Astrocyte (in vitro differentiated cells and primary cell): ENCODE measurements at places on chromosomes 2 and 18. TPM values are rescaled to one million over a fixed set of nuclear protein-coding genes. Genes with fewer than 3 reads are reported as not detected.

DNA sequence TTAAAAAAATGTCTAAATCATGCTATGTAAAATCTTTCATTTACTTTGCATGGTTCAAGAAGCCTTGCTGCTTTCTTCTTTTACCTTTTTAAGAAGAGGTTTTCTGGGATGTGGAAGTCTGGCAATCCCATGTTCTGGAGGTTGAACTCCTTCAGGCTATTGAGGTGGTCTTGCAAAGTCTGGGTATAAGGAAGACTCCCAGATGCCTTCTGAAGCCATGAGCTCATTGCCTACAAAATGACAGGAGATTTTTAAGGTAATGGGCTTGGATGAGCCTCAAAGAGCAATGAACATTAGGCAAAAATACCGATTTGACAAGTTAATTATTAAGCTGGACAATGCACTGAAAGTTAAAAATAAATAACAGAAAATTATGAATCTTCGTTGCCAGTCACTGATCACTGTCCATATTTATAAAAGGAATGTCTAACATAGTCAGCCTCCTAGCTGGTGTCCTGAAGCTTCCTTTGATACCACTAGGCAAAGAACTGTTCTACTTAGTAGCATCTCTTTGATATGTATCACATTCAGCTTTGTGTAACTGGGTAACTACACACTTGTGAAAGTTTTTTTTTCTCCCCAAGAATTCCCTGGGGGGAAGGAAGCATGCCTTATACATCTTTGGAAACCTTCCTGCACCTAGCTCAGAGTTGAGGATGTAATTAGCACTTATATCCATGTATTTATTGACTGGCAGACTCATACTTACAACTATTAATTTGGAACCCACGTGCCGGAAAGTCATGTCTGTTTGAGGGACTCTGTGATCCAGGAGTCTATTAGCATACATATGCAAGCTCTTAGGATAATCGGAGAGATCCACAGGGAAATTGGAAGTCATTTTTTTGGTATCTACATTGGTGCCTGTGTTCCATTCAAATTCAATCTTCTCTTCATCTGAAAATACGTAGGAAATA is 29.3 kb downstream of the APOB start:
- H3K36me3 ChIP-seq = no peaks in the 10 kb centered on the region
- DNase-seq = no peak
- H3K4me1 ChIP-seq = no peaks in the 10 kb centered on the region
- H3K27me3 ChIP-seq = no peaks in the 10 kb centered on the region
- no peak overlapping the region for H3K4me3 ChIP-seq

- no peaks in the 10 kb centered on the region for H3K4me1 ChIP-seq
- H3K4me3 ChIP-seq = no peak overlapping the region
- no peak overlapping the region for H3K27ac ChIP-seq
- DNase-seq = no peak
These were observed 122.5 kb downstream of the ASXL3 start for GRCh38 chr18:33700513-33700976.

DNA sequence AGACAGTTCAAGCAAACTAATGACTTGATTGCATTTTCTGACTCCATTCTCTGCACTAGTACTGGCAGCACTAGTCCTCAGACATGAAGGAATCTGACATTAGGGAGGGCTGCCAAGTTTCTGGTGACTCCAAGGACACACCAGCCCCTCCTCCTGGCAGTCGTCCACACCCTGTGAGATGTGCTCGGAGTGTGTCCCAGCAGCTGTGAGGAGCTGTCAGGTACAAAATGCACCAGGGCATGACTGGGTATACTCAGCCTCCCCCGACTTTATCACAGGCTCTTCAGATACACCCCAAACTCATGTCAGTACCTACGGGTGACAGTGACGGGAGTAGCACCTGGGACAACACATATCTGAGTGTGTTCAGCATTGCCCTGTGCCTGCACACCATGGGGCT is 43.1 kb downstream of the EDAR start:
- no peak for DNase-seq
- no peaks in the 10 kb centered on the region for H3K36me3 ChIP-seq
- H3K27ac ChIP-seq = no peak overlapping the region
- no peaks in the 10 kb centered on the region for H3K4me1 ChIP-seq
- H3K4me3 ChIP-seq = no peak overlapping the region
- peaks cover 6% of the 10 kb centered on the region for H3K27me3 ChIP-seq

RESP18 gene
- total RNA-seq = not detected in 2 replicates

DNA sequence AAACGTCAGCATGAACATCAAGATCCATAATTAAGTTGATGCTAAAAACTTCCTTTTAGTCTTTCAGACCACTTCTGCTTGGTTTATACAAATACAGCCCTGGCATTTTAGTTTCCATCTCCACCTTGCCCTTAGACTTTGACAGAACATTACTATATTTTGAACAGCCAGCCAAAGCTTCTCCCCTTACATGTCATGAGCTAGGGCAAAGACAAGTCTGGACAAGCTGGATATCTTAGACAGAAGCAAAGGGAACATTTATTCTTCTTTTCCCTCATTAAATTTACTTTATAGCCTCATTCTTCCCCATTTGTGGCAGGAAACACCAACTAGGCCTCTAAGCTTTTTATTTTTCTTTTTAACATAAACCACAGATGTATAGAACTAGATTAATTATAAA is 403.3 kb downstream of the SUCLG1 start:
- no peaks in the 10 kb centered on the region for H3K4me1 ChIP-seq
- H3K27ac ChIP-seq = no peak overlapping the region
- no peak for DNase-seq
- no peaks in the 10 kb centered on the region for H3K36me3 ChIP-seq

- no peaks in the 10 kb centered on the region for H3K36me3 ChIP-seq
- H3K27me3 ChIP-seq = no peaks in the 10 kb centered on the region
- peaks cover 29% of the 10 kb centered on the region for H3K4me1 ChIP-seq
- no peak for DNase-seq
- no peak overlapping the region for H3K27ac ChIP-seq
These were observed 16.7 kb upstream of the GLS start for GRCh38 chr2:190863946-190864345.

FBXO48 gene
- total RNA-seq = 0.54 and 0.55 TPM in 2 replicates

IL37 gene
- not detected in 2 replicates for total RNA-seq

DNA sequence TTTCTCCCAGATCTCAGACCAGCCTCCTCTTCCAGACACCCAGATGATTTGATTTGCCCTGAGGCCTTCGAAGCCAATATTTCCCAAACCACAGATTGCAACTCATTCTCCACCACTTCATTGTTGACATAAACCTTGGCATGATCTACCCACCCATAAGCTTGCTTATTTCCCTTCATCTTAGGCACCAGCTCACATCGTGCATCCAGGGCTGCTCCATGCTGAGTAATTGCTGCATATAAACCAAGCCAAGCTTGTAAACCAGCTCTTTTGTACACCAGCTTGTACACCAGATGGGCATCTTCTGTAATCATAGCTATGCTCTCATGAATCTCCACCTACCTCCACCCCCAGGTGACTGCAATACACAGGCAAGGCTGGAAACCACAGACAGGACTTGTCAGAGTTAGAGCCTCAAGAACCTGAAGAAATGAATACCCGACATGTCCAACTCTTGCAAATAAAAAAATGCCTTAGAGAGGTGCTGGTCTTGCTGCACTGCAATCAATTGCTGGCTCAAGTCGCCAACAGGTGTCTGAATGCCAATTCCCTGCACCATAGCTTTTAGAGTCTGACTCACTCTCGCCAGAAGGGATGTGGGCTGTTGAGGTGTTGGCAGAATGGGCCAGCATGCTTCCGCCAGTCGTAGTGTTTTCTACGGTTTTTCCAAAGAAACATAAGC is 31.5 kb downstream of the TRABD2A start:
- H3K36me3 ChIP-seq = no peaks in the 10 kb centered on the region
- no peak overlapping the region for H3K27ac ChIP-seq
- H3K4me3 ChIP-seq = no peak overlapping the region

- no peak overlapping the region for H3K4me3 ChIP-seq
- no peaks in the 10 kb centered on the region for H3K27me3 ChIP-seq
- no peaks in the 10 kb centered on the region for H3K36me3 ChIP-seq
- H3K4me1 ChIP-seq = no peaks in the 10 kb centered on the region
These were observed 43.1 kb downstream of the INPP4A start for GRCh38 chr2:98487806-98488189.

- peaks cover 2% of the 10 kb centered on the region for H3K27me3 ChIP-seq
- no peaks in the 10 kb centered on the region for H3K36me3 ChIP-seq
- peaks cover 6% of the 10 kb centered on the region for H3K4me1 ChIP-seq
These were observed 31.6 kb upstream of the TWIST2 start for GRCh38 chr2:238816291-238816690.

GRCh38 chr2:85652056-85652455 is 15.9 kb downstream of the SFTPB start:
- H3K27ac ChIP-seq = no peak overlapping the region
- no peak for DNase-seq
- no peaks in the 10 kb centered on the region for H3K27me3 ChIP-seq
- peaks cover 29% of the 10 kb centered on the region for H3K36me3 ChIP-seq
- H3K4me3 ChIP-seq = no peak overlapping the region
- H3K4me1 ChIP-seq = peaks cover 37% of the 10 kb centered on the region

DNA sequence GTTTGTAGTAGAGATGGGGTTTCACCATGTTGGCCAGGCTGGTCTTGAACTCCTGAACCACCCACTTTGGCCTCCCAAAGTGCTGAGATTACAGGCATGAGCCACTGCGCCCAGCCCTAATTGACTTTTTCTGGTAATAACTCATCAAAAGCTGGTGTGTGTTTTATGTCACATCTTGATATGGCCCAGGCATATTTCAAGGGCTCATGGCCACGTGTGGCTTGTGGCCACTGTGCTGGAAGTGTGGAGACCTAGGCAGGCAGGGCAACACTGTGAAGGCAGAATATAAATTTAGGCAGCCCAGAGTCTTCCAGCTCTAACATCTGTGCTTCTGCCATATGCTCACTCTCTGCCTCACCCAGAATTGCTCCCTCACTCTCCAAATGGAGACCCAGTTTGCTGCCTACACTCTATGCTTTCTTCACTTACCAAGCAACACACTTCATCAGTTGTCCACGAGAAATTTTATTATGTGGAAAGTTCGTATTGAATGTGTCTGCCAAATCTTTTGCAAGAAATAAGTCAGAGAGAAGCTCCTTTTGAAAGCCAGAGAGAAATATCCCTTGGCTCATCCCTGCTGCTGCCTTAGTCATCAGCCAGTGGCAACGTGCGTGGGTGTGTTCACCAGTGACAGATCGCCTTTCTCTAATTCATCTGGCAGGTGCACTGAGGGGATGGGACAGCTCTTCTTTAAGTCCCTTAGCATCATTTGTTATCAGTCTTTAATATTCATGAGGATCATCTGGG is 129.4 kb upstream of the CXCR4 start:
- DNase-seq = peak; percentile 64
- H3K27ac ChIP-seq = no peak overlapping the region
- H3K36me3 ChIP-seq = no peaks in the 10 kb centered on the region
- no peak overlapping the region for H3K4me3 ChIP-seq
- no peaks in the 10 kb centered on the region for H3K27me3 ChIP-seq

CD226 gene
- total RNA-seq = 0.07 and 0.12 TPM in 2 replicates

- no peak overlapping the region for H3K27ac ChIP-seq
- H3K36me3 ChIP-seq = no peaks in the 10 kb centered on the region
- no peak overlapping the region for H3K4me3 ChIP-seq
- no peak for DNase-seq
- no peaks in the 10 kb centered on the region for H3K27me3 ChIP-seq
- peaks cover 28% of the 10 kb centered on the region for H3K4me1 ChIP-seq
These were observed 136.3 kb upstream of the CCDC68 start for GRCh38 chr18:55095584-55095983.

- H3K27me3 ChIP-seq = no peaks in the 10 kb centered on the region
- H3K36me3 ChIP-seq = no peaks in the 10 kb centered on the region
- DNase-seq = no peak
- peaks cover 14% of the 10 kb centered on the region for H3K4me1 ChIP-seq
These were observed 86.2 kb upstream of the COL5A2 start for GRCh38 chr2:189265696-189266320.

STK17B gene
- 42.6 and 51.7 TPM in 2 replicates for total RNA-seq

DNA sequence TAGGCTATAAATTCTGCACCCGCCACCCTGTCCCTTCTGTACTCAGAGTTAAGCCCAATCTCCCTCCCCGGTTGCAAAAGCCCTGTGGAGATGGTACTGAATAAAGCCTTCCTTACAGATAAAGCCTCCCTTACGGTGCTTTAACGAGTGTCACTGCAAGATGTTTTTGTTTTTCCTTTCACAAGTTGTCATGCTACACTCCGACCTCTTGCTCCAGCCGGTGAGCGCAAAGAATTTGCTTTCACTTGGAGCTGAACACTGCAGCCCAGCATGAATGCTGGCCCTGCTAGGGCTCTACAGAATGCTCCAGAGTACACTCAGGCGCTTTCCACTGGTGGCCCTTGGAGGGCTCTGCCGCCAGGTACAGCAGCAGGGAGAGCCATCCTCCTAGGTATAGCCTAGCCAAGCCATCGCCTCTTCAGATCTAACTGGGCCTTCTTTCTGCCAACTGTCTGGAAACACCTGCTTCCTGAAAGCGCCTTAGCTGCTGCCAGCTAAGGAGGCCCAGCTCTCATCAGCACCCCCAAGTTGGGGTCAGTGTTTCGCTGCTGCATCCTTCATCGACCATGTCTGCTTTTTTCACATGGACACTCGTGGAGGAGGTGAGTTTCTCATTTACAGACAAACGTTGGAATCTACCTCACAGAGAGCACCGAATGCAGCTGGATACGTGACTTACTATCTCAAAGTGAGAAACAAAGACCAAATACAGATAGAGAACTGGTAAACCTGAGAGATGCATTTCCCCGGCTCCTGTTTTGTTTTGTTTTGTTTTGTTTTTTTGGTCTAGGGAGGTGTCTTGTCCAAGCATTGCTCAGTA is 13.4 kb upstream of the CREG2 start:
- no peak for DNase-seq
- H3K4me3 ChIP-seq = no peak overlapping the region
- no peaks in the 10 kb centered on the region for H3K36me3 ChIP-seq
- H3K4me1 ChIP-seq = peaks cover 8% of the 10 kb centered on the region

SERPINE2 gene
- 375 and 389 TPM in 2 replicates for total RNA-seq

- H3K4me1 ChIP-seq = peaks cover 9% of the 10 kb centered on the region
- no peaks in the 10 kb centered on the region for H3K36me3 ChIP-seq
- H3K27ac ChIP-seq = no peak overlapping the region
- no peaks in the 10 kb centered on the region for H3K27me3 ChIP-seq
- DNase-seq = peak; percentile 53
These were observed 26.9 kb downstream of the ACADL start for GRCh38 chr2:210198326-210198725.

GRCh38 chr18:29060349-29060748 is 883.4 kb upstream of the CDH2 start:
- no peaks in the 10 kb centered on the region for H3K27me3 ChIP-seq
- H3K36me3 ChIP-seq = no peaks in the 10 kb centered on the region
- no peak for DNase-seq
- no peaks in the 10 kb centered on the region for H3K4me1 ChIP-seq

- peaks cover 9% of the 10 kb centered on the region for H3K4me1 ChIP-seq
- H3K4me3 ChIP-seq = no peak overlapping the region
- DNase-seq = no peak
- H3K36me3 ChIP-seq = no peaks in the 10 kb centered on the region
These were observed 145.6 kb downstream of the HDAC4 start for GRCh38 chr2:239255218-239255617.

- H3K36me3 ChIP-seq = no peaks in the 10 kb centered on the region
- H3K4me3 ChIP-seq = no peak overlapping the region
- no peak overlapping the region for H3K27ac ChIP-seq
- H3K4me1 ChIP-seq = no peaks in the 10 kb centered on the region
- DNase-seq = no peak
These were observed 20.1 kb downstream of the ANKRD12 start for GRCh38 chr18:9156604-9157249.

- H3K27ac ChIP-seq = no peak overlapping the region
- H3K4me1 ChIP-seq = no peaks in the 10 kb centered on the region
- DNase-seq = peak; percentile 66
- H3K36me3 ChIP-seq = no peaks in the 10 kb centered on the region
- no peak overlapping the region for H3K4me3 ChIP-seq
These were observed 40.2 kb upstream of the VRK2 start for GRCh38 chr2:58006256-58006951.

HJURP gene
- total RNA-seq = 2.7 and 5.9 TPM in 2 replicates

LIMS4 gene
- 1.3 and 3.7 TPM in 2 replicates for total RNA-seq
